Lower lobe of right lung (tissue), 2 donors: ENCODE measurements at places on chromosomes 4 and X.

DNA sequence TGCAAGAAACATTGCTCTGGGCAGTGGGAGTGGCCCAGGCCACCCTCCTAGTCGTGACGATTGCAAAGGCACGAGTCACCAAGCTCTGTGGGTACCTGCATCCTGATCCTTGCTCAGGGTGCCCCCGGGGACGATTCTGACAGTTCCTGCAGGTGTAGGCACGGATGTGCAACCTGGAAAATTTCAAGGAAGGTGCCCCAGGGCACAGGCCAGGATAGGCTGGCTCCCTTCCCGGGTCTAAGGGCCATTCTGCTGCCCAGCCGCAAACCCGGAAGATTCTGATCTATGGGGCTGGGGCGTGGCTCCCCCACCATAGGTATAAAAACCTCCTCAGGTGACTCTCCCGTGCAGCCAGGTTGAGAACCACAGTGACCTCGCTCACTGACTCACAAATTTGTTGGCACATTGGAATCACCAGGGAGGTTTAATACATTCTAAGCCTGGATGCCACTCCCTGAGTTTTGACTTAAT is 228.5 kb downstream of the PTTG2 start:
- no peak for DNase-seq

DNA sequence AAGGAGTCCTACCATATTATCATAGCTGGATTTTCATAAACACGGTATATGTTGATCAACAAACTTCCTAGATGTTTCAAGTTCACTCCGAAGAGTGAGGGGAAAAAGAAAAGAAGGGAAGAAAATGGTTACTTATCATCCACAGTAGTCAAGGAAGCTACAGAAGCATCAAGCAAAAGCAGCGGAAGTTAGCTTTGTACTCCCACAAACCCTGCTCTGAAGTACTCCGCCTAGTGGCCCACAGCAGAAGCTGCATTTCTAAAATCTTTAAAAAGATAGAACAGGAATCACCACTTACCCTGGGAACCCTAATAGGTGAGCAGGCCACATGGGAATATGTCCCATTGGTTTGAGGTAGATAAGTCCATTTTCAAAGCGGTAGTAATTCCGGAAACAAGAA is 28.5 kb upstream of the FRG1 start:
- DNase-seq, result no peak

GRCh38 chr4:108878806-108879205 is 116.0 kb upstream of the ETNPPL start:
- DNase-seq, result no peak

GRCh38 chr4:47499700-47500099 is 14.6 kb downstream of the ATP10D start:
- no peak for DNase-seq

GRCh38 chr4:98199247-98199646 is 56.0 kb upstream of the STPG2 start:
- no peak for DNase-seq
